ENCODE measurements at places on chromosomes 16 and 17.

- DNase-seq = no peak
Observed at GRCh38 chr17:56912105-56912999, 1.5 kb downstream of the TRIM25 start.

- no peak for DNase-seq
Observed at GRCh38 chr17:6078458-6078871, 8.3 kb downstream of the WSCD1 start.

GRCh38 chr16:26493751-26494150 is 573.0 kb upstream of the C16orf82 start:
- DNase-seq = no peak

- DNase-seq = no peak
Observed at GRCh38 chr17:64354824-64355535, 35.7 kb downstream of the PECAM1 start.

DNA sequence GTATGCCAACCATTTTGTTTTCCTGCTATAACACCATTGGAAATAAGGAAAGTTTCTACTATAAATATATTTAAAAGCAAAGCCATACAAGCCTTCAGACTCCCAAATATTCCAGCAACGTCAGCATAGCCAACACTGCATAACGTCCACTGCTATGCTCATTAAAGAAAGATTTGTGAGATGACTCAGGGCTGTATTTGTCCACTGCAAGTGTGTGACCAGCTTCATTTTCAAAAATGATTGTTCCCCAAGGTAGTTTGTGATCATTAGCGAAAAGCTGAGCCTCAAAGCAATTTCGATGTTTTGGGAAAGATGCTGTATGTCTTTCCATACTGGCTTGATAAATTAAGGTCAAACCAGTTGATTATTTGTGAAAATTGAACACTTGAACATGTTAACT is 14.9 kb upstream of the CCDC182 start:
- no peak for DNase-seq

GRCh38 chr17:10651927-10652326 is 5.2 kb downstream of the MYH3 start:
- DNase-seq = no peak

- no peak for DNase-seq
Observed at GRCh38 chr17:77666462-77666861, 292.0 kb upstream of the TNRC6C start.

DNA sequence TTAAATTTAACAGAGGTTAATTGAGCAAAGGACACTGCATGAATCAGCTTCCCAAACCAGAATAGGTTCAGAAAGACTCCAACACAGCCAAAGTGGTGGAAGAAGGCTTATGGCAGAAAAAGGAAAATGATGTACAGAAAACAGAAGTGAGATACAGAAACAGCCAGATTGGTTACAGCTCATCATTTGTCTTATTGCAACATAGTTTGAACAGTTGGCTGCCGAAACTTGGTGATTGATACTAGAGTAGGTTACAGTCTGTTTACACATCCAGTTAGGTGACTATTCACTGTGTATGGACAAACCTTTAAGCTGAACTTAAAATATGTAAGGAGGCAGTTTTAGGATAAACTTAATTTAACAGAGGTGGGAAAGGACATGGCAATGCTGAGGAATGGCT is 18.3 kb downstream of the TMEM100 start:
- DNase-seq = no peak

DNA sequence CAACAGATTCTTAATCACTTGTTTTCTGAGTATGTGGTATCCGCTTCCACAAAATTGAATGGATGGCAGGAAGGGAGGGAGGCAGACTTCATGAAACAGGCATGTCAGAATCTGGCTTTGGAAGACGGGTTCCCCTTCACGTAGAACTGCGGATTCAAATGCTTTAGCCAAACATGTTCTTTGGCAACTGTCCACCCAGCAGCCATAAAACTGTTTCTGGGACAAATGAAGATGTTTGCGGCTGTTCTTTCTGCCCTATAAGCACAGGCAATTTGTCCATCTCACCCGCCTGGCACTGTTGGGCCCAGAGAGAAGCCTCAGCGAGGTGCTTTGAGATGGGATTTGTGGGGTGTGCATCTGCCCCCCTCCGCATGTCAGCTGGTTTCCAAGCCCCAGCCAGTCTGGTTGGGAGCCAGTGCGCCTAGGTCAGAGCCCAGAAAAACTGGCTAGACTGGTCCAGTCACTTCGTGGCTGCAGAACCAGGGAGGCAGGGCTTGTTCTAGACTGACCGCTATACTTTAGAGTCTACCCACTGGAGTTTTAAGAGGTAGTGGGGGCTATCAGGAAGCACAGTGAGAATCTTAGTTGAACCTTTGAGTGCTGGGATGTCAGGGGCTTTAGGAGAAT is 6.3 kb downstream of the CRHR1 start:
- DNase-seq = no peak

DNA sequence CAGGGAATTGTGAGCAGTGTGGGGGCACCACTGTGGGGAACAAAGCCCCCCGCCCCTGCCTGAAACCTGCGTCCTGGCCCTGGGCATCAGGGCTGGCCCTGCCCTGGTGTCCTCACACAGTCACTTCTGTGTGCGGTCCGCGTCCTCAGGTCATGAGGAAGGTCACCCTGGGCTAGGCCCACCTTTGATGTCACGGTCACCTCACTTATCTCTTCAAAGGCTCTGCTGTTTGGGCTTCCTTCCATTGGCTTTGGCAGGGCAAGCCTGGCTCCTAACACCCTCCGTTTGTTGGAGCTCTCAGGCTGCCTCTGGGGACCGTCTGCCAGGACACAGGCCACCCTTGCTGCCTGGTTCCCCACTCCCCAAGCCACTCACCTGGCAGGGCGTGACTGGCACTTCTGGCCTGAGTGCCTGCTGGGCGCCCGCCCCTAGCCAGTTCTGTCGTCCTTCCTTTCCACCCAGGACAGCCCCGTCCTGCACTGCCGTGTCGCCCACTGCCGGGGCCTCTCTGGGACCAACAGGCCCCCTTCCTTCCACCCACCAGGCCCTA is 8.8 kb downstream of the CENPX start:
- DNase-seq = no peak

- peak; percentile 83 for DNase-seq
Observed at GRCh38 chr16:56657555-56658326, at the start of gene MT1F. Gene MT1F, plus strand, starts transcription at chr16:56657959. Its CDS starts 100 bp downstream, at chr16:56658059.

- no peak for DNase-seq
Observed at GRCh38 chr17:65848751-65849150, 287.3 kb upstream of the AXIN2 start.

DNA sequence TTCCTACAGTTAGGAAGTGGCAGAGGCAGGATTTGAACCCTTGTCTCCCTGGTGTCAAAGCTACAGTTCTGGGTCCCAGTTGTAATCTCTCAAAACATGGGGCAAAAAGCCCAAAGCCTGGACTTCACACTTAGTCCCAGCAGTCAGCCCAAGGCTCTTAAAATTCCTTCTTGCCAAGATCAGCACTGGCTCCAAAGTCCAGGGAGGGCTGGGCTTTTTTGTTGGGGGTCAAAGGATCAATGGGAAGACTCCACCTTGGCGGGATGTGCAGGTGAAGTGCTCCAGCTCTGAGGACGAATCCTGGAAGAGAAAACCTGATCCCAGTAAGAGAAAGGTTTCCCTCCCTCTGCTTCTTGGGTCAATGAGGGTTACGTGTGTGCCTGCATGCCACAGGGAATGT is 195.5 kb downstream of the HAPSTR1 start:
- DNase-seq = no peak

DNA sequence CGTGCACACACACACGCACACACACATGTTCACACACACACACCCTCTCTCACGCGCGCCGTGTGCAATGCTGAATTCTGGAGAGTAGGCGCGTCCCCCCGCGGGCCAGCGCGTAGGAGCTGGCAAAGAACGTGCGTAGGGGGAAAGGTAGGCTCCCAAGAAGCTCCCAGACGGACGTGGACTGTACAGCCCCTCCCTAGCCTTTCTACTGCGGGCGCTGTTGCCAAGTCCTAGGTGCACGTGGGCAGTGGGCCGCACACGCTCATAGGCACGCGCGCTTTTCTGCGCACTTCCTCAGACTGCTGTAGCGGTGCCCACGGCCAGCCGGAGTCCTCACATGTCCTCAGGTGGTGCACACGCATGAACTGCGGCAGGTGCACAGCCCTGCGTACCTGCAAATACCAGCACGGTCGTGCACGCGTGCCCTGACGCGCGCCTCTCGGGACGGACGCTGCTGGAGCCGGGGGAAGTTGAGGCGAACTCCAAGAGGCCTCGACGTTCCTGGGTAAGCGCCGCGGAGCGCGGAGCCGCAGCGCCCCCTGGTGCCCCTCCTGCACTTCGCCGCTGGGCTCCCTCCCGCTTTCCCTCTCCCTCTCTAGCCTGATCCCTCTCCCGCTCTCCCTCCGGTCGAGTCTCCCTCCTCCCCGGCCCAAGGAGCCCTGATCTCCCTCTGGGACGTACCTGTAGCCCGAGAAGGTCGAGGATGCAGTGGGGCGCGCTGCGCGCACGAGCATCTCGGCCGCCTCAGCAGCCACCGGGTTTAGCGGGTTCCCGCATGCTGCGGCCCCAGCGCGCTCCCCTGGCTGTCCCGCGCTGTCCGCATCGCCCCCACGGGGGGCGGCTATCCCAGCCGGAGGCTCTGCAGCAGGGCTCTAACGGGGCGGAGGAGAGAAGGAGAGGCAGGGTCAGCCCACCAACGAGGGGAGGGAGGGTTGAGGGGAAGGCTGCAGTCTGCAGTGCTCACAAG is 749 bp downstream of the GRIN2A start:
- peak; percentile 58 for DNase-seq

- no peak for DNase-seq
Observed at GRCh38 chr16:48864055-48864454, 254.1 kb upstream of the N4BP1 start.

GRCh38 chr17:8843344-8843743 is 24.1 kb downstream of the PIK3R6 start:
- no peak for DNase-seq

DNA sequence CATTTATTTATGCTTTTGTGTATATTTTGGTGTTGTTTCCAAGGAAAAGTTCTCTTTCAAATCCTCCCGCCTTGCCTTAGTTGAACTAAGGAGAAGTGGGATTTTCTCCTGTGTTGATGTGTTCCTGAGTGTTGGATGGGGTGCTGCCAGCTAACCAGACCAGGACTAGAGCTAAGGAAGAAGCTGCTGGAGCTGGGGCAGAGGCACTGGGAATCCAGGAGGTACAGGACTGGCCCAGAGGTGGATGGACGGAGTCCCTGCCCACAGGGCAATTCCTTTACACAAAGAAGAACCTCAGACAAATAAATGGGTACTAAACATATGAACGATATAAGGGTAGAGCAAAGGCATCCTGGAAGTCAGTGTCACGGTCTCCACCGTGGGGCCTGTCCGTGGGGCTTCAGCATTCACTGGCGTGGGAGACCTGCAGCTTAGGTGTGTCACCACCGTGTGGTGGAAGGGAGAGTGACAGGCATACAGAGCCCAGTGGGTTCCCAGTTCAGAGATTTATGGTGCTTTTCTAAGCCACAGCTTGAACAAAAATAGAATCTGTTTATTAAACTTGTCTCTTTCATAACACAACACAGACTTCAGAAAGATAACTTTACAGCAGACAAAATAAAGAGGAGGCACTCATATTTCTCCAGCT is 270.7 kb downstream of the NTN1 start:
- peak; percentile 54 for DNase-seq

- DNase-seq = peak; percentile 28
Observed at GRCh38 chr17:46770818-46771560, 47.5 kb downstream of the WNT3 start.

- no peak for DNase-seq
Observed at GRCh38 chr16:88569614-88569984, 604 bp upstream of the ZC3H18 start.

- no peak for DNase-seq
Observed at GRCh38 chr17:79650283-79650682, 39.4 kb upstream of the RBFOX3 start.

DNA sequence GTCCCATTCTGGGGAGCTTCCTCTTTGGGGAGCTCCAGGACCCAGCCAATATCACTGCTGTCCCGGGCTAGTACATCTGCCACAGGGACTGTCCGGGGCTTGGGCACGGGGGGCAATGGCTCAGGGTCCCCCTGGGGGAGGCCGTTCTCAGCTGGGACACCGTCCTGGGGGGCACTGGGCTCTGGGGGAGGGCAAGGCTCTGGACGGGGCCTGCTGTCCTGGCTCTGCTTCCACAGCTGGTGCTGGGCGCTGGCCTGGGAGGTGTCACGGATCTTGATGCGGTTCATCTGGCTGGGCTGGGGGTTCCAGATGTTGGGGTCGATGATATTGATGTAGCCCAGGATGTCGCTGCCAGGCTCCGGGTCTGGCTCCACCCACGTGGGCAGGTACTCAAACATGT is 26.1 kb downstream of the SLC5A10 start:
- no peak for DNase-seq

GRCh38 chr17:75124819-75125162 is 6.8 kb downstream of the NT5C start:
- no peak for DNase-seq
